PC-9 (cell line): ENCODE measurements at places on chromosomes 13 and 19. TPM values are rescaled to one million over a fixed set of nuclear protein-coding genes. Genes with fewer than 3 reads are reported as not detected.

WTIP gene
- total RNA-seq = 0.50 and 0.63 TPM in 2 replicates

DUS3L gene
- total RNA-seq = 27.1 and 29.2 TPM in 2 replicates

UBE2L5 gene
- total RNA-seq = not detected in 2 replicates

TIMM29 gene
- 22.4 and 26.2 TPM in 2 replicates for total RNA-seq

URAD gene
- not detected in 2 replicates for total RNA-seq

CD79A gene
- 0.33 and 0.59 TPM in 2 replicates for total RNA-seq

C19orf67 gene
- total RNA-seq = not detected in 2 replicates

CEACAM16 gene
- not detected in 2 replicates for total RNA-seq

ZNF45 gene
- 6.9 and 10.3 TPM in 2 replicates for total RNA-seq

CEACAM4 gene
- not detected in 2 replicates for total RNA-seq

PSMD8 gene
- total RNA-seq = 141 and 222 TPM in 2 replicates
